ENCODE measurements at places on chromosomes 1 and 21.

DNA sequence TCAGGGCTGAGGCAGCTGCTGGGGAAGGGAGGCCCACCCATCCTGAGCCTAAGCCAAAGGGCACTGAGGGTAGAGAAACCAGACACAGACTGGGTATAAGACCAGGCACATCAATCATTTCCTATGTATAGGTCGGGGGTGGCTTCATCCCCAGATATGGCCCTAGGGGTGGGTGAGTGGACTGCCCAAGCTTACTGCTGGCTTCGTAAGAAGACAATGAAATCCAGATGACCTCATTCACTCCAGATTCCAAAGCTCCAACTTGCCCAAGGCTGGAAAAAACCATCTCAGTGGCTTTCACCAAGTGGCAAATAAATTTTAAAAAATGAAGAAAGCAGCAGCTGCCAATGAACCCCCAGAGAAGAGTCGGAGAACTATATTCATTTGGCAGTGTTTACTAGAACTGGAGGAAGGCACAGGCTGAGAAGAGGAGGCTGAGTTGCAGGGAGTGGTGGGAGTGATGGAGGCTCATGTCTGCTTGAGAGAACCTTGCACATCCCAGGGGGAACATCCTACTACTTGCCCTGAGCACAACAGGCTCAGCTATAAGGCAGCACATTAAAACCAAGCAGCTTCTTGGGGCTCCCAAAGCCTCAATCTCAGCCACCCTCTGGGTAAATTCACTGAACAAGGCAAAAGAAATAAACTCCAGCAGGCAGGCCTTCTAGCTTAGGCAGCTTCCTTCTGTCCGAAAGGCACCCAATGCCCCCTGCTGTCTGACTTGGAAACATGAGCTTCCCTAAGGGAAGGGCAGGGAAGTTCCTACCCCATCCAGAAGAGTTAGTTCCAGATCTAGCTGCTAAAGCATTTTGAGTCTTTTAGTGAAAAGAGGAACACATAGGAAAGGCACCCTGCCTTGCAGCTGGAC lies 14.1 kb downstream of the PEA15 start:
- no peak for DNase-seq
- H3K4me3 ChIP-seq, result no peak overlapping the region
- no peaks in the 10 kb centered on the region for H3K4me1 ChIP-seq
- no peak overlapping the region for H3K27ac ChIP-seq
- peaks cover 90% of the 10 kb centered on the region for H3K36me3 ChIP-seq
- H3K27me3 ChIP-seq, result no peaks in the 10 kb centered on the region

DNA sequence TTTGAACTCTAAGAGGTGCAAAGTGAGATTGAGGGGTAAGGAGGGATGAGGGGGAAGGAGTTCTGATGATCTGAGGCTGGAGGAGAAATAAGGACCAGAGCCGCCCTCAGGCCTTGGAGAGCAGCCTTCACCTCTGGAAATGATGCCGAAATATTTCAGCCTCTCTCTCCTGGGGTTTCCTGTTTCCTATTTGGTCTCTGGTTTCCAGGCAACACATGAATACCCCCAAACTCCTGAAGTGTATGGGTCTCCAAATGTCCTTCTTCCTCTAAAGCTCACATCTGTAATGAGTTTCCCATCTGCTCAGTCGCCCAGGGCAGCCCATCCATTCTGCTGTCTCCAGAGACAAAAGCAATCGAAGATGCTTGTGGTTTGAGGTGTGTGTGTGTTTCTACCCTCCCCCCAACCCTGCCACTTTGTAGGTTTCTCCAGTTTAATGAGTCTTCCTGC lies 52.0 kb upstream of the FAM20B start:
- H3K4me3 ChIP-seq, result no peak overlapping the region
- no peak for DNase-seq
- H3K4me1 ChIP-seq, result no peaks in the 10 kb centered on the region
- H3K27me3 ChIP-seq, result no peaks in the 10 kb centered on the region

DNA sequence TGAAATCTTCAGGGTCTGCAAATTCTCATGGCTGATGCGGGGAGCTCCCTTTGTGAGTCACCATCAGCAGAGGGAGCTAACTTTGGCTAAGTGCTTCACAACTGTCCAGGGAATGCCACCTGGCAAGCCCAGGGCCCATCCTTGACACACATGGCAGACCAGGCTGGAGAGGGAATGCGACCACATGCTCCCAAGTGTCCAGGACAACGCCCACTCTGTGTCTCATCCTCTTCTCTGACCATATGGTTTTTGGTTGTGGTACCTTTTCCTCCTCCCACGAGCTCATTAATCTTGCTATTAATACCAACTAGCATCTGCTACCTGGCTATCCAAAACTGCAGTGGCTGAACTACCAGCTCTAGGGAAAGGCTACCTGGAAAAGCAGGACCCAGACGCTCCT lies 37.1 kb upstream of the CLSTN1 start:
- no peak overlapping the region for H3K27ac ChIP-seq
- H3K4me3 ChIP-seq, result no peak overlapping the region
- H3K4me1 ChIP-seq, result no peaks in the 10 kb centered on the region
- DNase-seq, result no peak
- no peaks in the 10 kb centered on the region for H3K36me3 ChIP-seq

DNA sequence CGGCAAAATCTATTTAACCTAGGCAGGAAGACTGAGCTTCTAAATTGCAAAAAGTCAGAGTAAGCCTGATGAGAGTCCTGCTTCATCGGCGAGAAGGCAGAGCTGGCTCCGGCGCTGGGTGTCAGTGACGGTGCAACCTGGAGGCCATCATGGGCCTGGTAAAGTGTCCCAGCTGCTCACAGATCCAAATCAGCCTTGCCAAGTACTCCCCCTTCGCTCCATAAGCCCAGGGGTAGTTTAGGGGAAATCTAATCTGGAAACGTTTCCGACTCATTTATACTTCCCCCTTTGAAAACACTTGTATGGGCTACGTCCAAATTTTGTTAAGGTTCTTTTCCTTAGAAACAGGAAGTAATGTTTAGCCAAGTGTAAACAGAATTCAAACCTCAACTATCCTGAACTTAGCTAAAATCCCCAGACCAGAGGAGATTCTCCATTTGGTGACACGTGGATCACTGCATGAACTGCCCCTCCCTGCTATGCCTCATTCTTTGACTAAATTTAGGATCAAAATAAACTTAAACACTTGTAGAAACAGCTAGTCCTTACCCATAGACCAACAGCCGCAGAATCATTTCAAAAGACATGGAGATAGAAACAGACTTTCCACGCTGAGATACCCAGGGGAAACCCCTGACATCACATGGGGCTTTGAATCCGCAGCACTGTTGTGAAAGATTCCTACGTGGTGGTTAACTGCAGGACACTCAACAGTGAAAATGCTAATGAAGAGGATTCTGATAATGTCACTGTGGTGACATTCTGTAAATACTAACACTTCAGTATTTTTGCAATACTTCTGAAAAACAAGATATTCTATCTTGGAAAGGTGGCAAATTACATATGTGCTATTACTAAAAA lies 172.7 kb downstream of the TGFBR3 start:
- DNase-seq, result peak; percentile 58
- no peak overlapping the region for H3K4me3 ChIP-seq
- H3K36me3 ChIP-seq, result peaks cover 16% of the 10 kb centered on the region
- H3K4me1 ChIP-seq, result peaks cover 18% of the 10 kb centered on the region

- no peak overlapping the region for H3K4me3 ChIP-seq
- H3K36me3 ChIP-seq, result no peaks in the 10 kb centered on the region
- no peak for DNase-seq
- H3K27ac ChIP-seq, result no peak overlapping the region
- peaks cover 7% of the 10 kb centered on the region for H3K4me1 ChIP-seq
- no peaks in the 10 kb centered on the region for H3K27me3 ChIP-seq
Observed at GRCh38 chr1:169618367-169618766, 11.6 kb downstream of the SELP start.

- no peaks in the 10 kb centered on the region for H3K4me1 ChIP-seq
- no peak overlapping the region for H3K27ac ChIP-seq
- no peak overlapping the region for H3K4me3 ChIP-seq
- no peak for DNase-seq
- H3K27me3 ChIP-seq, result no peaks in the 10 kb centered on the region
Observed at GRCh38 chr21:39022863-39023693, 160.2 kb downstream of the PSMG1 start.

DNA sequence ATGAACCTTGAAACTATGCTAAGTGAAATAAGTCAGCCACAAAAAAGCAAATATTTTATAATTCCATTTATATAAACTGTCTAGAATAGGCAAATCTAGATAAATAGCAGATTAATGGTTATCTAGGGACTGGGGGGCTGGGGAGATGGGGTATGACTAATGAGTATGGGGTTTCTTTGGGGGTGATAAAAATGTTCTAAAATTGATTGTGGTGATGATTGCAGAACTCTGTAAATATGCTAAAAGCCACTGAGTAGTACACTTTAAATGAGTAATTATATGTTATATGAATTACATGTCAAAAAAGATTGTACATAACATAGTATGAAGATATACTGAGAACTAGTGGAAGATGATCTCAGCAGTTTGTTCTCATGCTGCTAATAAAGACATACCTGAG lies 675.0 kb downstream of the KIF26B start:
- no peak overlapping the region for H3K4me3 ChIP-seq
- no peak for DNase-seq
- no peaks in the 10 kb centered on the region for H3K36me3 ChIP-seq
- no peaks in the 10 kb centered on the region for H3K4me1 ChIP-seq

DNA sequence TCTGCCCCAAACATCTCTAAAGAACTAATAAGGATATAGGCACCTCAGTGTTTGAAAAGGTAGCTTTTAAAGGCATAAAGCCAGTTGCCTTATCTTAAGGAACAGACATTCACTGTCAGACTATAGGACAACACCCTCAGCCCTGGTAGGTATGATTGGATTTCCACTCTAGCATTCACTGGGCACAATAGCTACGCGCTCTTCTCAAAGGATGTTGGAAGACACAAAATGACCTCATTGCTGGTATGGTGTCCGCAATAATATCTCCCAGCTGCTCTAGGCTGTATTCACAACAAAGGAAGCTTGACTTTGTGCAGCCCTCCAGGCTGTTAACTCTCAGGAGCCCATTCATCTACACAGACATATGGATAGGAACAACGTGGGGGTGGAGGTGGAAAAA lies 119.4 kb upstream of the CXADR start:
- no peak overlapping the region for H3K4me3 ChIP-seq
- H3K27me3 ChIP-seq, result no peaks in the 10 kb centered on the region
- no peak for DNase-seq
- H3K36me3 ChIP-seq, result no peaks in the 10 kb centered on the region

DNA sequence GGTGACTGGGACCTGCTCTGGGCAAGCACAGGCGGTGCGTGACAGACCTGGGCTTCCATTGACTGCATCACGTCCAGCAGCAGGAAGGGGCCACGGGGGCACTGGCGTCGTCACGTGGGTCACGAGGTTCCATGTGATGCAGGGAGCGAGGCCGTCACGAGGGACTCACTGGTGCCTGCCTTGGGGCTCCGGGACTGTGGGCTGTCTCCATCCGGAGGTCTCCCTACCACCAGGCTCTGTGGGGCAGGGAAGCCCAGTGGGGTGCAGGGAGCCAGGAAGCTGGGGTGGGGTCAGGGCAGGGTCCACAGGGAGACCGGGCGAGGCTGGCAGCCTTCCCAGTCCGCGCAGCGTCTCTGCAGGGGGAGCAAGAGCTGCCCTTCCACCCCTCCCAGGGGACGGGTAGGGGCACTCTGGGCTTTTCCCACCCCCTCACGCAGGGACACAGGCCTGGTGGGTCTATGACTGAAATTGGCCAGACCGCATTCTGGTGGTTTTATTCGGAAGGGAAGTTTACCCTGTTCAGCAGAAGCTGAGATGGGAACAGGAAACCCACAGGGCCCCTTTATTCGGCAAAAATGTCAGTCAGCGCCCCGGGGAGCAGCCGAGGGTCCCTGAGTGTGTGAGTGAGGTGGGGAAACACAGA lies 416 bp upstream of the TNFRSF14 start:
- peaks cover 43% of the 10 kb centered on the region for H3K4me1 ChIP-seq
- no peaks in the 10 kb centered on the region for H3K27me3 ChIP-seq
- DNase-seq, result peak; percentile 51
- peak overlapping the region; percentile 95 for H3K4me3 ChIP-seq

DNA sequence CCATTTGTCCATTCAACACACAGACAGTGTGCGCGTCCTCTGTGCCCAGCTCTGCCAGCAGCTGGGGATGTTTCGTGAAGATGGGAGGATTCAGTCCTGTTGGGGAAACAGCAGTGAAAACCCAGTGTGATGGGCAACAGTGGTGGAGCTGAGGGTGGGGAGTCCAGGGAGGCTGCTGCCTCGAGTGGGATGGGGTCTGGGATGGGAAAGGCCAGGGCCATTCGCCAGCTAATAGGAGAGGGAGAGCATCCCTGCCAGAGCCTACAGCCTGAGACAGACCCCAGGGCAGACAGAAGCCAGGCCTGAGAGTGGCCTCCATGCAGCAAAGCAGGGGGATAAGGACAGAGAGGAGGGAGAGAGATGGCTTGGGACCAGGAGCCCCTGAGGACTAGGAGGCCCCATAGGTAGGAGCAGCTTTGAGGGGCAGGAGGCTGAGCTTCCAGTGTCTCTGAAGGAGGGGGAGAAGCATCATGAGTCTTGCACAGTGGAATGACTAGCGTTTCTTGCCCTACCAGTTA lies 252.6 kb downstream of the NPHP4 start:
- H3K4me3 ChIP-seq, result no peak overlapping the region
- H3K36me3 ChIP-seq, result no peaks in the 10 kb centered on the region
- peaks cover 14% of the 10 kb centered on the region for H3K4me1 ChIP-seq

GRCh38 chr1:213980906-213981305 lies 6.9 kb upstream of the PROX1 start:
- H3K36me3 ChIP-seq, result no peaks in the 10 kb centered on the region
- H3K27me3 ChIP-seq, result peaks cover 62% of the 10 kb centered on the region
- no peak overlapping the region for H3K4me3 ChIP-seq

DNA sequence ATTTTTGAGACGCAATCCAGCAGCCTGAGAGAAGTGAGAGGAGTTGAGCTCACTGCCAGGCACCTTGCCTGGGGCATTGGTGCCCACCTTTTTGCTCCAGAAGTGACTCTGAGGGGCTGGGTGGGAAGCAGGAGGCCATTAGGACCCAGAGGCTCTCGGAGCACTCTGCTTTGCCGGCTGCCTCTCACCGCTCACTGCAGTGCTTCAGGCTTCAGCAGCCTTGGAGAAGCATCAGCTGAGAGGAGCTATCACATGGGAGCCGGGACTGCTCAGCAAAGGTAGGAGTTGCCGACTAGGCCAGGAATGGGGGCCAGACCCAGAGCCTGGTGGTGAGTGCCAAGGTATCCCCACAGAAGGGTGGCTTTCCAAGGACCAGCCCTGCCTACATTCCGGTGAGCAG lies at the start of gene GPR61:
Gene GPR61 (plus strand): TSS at position 197 of the 400 bp plus-strand sequence. CDS start 3,151 bp downstream, outside the sequence.
- H3K4me3 ChIP-seq, result no peak within 1 kb of the TSS
- DNase-seq, result no peak
- no peaks in the 10 kb centered on the region for H3K36me3 ChIP-seq
- no peak within 1 kb of the TSS for H3K27ac ChIP-seq
- H3K4me1 ChIP-seq, result no peaks in the 10 kb centered on the region

GRCh38 chr1:180615493-180616290 lies 16.1 kb upstream of the XPR1 start:
- H3K36me3 ChIP-seq, result no peaks in the 10 kb centered on the region
- H3K4me1 ChIP-seq, result no peaks in the 10 kb centered on the region
- H3K27ac ChIP-seq, result no peak overlapping the region
- no peaks in the 10 kb centered on the region for H3K27me3 ChIP-seq

- no peaks in the 10 kb centered on the region for H3K27me3 ChIP-seq
- H3K36me3 ChIP-seq, result no peaks in the 10 kb centered on the region
- no peak for DNase-seq
- no peaks in the 10 kb centered on the region for H3K4me1 ChIP-seq
- H3K4me3 ChIP-seq, result no peak overlapping the region
- H3K27ac ChIP-seq, result no peak overlapping the region
Observed at GRCh38 chr1:236997361-236997760, 6.9 kb downstream of the MT1HL1 start.

- no peaks in the 10 kb centered on the region for H3K36me3 ChIP-seq
- no peak overlapping the region for H3K4me3 ChIP-seq
- no peaks in the 10 kb centered on the region for H3K27me3 ChIP-seq
- no peak for DNase-seq
Observed at GRCh38 chr1:70979313-70979712, 68.3 kb downstream of the PTGER3 start.

All from CD4-positive, alpha-beta memory T cell (primary cell).